T-helper 2 cell treated with Interferon-gamma antibody and Interleukin-4, amounts not matched to agents 5 μg/mL and 100 μg/mL, for 36 hours (primary cell): ENCODE measurements at places on chromosomes 2 and 18.

- no peak for DNase-seq
These were observed 61.8 kb downstream of the CAB39 start for GRCh38 chr2:230774348-230774951.

- no peak for DNase-seq
These were observed 296.1 kb upstream of the GULP1 start for GRCh38 chr2:187995556-187995955.

DNA sequence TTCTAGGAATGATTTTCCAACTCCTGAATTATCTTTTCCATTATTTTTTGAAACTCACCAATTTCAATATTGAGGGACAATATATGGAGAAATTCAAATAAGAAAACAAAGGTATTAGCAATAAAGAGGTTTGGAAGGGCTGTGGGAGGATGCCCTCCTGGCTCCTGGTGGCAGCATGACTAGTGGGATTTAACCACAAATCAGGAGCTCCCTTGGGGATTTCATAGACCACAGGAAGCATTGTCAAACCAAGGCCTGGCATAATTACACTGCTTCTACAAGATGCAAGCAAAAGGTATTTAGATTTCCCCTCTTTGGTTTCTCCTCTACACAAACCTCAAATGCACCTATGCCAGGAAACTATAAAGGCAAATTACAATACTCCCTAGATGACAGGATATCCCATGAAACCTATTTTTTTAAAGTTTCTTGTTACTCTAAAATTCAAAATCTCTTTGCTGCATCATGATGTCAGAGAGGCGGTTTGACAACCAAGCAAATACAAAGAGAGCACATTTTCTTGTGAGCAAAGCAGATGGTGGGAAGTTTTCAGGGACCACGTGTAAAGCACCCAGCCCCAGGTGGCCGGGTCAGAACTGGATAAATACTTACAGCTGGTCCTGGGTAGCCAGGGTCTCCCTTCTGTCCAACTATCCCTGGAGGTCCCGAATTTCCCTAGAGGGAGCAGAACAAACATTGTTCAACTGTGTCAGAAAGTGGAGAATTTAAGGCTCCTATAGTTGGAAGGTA, 67.9 kb downstream of the COL6A3 start:
- no peak for DNase-seq

DNA sequence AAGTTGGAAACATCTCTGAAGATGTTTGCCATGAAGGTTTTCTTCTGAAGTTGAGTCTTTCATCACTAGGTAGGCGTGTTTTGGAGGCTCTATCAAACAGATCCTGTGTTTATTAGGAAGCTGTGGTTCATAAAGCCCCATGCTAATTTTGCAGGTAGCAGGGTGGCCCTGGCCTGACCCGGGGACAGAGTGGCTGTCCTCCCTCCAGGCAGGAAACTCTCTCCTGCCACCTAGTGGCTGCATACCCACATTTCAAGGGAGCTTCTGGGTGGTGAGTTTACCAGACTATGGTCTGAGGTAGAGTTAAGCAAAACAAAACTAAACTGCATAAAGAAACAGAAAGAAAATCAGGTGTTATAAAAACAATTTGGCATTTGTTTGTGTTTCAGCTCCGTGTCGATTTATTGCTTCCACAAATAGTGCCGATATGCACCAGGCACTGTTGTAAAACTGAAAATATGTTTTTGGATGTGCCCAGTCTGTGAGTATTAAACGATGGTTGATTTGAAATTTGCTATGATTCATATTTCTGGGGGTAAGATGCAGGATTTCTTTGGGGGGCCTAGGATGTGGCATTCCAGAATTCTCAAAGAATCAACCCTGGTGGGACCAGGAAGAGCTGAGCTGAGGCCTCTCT, 26.0 kb upstream of the IL37 start:
- DNase-seq: peak; percentile 64

DNA sequence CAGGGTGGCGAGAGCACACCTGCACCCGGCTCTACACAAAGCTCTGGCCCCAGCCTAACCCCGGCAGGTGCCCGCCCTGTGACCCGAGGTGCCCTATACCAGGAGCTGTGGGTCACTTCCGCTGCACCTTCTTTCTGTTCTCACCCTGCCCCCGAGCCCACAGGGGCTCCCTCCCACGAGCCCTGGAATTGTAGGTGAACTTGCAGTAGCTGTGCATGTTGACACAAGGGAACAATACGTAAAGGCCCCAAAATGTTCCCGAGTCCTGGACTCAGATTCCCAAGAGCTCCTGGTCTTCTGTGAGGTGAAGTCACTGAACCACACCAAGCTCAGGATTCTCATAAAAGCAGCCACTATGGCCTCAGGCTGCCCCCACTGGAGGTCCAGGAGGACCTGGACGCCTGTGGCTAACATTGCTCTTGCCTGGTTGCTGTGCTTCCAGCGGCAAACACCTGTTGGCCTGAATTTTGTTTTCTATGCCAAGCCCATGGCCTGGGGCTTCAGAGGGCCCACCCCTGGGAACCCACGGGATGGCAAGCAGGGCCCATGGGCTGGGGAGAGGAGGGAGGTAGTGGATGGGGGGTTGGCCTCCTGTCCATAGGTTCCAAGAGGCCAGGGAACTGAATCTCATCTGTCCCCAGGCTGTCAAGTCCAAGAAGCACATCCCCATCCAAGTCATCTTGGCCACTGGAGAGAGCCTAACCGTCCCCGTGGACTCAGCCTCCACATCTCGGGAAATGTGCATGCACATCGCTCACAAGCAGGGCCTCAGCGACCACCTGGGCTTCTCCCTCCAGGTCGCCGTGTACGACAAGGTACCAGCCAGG, 23.2 kb upstream of the GPR17 start:
- no peak for DNase-seq

DNA sequence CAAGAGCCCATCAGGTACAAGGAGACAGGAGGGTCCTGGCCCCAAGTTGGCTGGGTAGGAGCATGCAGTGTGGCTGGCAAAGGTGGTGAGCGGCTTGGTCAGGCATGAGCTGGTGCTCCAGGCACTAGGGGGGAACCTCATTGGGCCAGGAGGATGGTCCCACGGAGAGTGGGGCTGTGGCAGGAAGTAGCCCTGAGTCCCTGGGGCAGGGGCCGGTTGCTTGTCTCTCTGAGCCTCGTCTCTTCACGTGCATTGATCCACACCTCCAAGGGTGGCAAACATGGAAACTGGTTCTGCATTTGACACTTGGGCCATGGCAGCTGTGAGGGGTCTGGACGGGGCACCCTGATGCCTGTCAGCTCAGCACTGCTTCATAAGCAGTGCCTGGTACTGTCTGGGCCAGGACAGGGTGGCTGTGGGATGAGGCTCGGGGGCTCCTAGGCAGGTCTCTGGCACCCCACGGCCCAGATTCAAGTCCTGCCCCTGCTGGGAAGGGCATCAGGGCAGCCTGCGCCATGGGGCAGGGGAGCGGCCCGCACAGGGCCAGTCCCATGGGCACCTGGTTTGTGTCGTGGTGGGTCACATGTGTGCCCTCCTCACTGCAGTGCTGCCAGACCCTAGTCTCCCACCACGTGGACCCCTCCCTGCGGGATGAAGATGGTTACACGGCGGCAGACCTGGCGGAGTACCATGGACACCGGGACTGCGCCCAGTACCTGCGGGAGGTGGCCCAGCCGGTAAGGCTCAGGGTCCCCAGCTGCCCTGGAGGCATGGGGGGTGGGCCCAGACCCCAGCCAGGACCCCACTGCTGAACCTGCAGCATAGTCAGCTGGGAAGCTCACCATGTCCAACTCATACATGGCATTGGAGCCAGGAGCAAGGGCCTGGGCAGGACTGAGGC, 16.4 kb downstream of the ESPNL start:
- no peak for DNase-seq

GRCh38 chr2:118130385-118130784, 42.1 kb downstream of the INSIG2 start:
- DNase-seq: no peak

- DNase-seq: no peak
These were observed 638 bp downstream of the RPS7 start for GRCh38 chr2:3575534-3576262.

GRCh38 chr2:54360055-54360792, 95.9 kb upstream of the SPTBN1 start:
- DNase-seq: no peak

DNA sequence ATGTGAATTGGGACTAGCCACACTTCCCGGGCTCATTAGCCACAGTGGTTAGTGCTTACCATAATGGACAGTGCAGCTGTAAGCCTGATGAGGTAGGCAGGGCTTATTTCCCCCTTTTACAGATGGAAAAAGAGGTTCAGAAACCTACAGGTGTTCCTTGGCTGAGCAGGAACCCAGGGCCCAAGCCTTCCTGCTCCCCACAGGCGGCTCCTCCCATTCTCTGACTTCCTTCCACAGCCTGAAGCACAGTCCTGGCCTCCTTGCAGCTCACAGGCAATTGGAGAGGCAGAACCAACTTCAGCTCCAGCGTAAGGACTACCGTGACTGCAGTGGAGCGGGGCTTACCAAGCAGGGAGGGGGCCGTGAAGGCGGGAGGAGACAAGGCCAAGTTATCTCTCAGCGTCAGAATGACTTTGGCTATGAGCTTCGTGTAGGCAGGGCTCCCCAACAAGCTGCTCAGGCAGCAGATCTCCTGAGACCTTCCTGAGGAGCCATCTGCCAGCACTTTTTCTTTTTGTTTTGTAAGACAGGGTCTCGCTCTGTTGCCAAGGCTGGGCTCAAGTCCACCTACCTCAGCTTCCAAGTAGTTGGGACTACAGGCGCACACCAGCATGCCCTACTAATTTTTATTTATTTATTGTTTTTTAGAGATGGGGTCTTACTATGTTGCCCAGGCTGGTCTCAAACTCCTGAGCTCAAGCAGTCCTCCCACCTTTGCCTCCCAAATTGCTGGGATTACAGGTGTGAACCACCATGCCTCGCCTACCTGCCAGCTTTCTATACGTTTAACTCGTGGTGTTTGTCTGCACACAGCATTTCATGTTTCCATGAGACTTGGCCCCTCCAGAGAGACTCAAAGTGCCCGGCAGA, 34.2 kb upstream of the NT5DC4 start:
- DNase-seq: no peak

DNA sequence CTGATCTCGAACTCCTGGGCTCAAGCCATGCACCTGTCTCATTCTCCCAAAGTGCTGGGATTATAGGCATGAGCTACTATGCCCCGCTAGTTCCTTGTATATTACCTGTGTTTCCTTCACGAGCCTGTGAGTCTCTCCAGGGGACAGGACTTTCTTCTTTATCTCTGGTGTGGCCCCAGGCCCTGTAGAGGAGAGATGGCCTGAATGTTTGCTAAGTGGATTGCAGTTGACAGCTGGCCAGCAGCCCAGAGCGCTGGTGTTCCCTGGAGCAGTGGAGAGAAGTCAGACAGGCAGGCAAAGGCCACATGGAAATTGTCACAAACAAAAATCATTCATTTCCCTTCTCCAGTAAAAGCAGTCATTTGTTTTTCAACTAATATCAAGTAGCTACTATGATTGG, 17.9 kb downstream of the LPIN1 start:
- DNase-seq: no peak

- no peak for DNase-seq
These were observed 158.3 kb downstream of the PRPF40A start for GRCh38 chr2:152559008-152559407.

GRCh38 chr2:218806346-218806978, 24.5 kb downstream of the CYP27A1 start:
- no peak for DNase-seq

DNA sequence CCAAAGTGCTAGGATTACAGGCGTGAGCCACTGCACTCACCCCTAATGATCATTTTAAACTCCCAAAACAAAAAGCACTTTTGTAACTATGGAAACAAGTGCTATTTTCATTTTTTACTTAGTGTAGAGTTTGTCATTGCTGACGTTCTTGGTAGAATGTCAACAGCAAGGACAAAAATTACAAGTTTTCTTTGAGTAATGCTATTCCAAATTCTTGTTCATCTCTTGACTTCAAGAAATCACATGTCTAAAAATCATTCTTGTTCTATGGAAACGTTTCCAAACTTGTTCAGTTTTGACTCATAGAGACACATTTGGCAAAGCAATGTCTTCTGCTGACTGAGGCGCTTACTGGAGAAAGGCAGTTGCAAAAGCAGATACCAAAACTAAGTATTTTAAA, 82.6 kb downstream of the MBP start:
- no peak for DNase-seq

DNA sequence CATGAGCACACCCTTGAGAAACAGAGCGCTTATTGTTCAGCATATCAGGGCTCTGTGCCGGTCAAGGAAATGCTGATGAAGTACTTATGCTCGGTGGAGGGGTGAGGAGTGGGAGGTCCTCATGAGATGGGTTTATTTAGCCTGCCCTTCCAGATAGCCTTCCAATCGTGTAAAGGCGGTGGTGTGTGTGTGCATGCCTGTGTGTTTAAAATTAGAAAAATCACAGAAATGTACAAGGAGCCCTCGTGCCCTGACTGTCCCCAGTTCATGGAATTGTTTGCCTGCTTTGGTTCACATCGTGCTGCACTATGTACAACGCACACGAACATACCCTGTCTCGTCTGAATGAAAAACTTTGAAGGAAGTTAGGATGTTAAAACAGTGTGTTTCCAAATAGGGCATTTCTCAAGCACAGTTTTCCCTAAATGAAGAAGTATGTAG, 158.6 kb downstream of the AQP4 start:
- DNase-seq: no peak

DNA sequence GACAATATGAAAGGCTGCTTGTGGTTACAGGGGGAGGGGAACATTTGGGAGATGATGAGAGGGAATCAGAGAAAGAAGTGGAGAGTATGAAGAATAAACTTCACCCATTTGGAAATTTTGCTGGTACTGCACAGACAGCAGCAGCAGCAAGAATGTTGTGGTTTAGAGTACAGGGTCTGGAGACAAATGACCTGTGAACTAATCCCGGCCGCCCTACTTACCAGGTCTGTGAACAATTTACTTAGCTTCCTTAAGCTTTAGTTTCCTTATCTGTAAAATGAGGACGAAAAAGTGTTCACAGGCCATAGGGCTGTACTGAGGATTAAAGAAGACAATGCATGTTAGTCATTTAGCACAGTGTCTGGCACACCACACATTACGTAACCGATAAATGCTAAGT, 685.4 kb upstream of the CELF4 start:
- DNase-seq: no peak

GRCh38 chr2:60376252-60376651, 177.2 kb downstream of the BCL11A start:
- DNase-seq: no peak

GRCh38 chr2:43313642-43314017, 87.2 kb upstream of the ZFP36L2 start:
- no peak for DNase-seq

GRCh38 chr2:41698678-41699422, 349.0 kb upstream of the PKDCC start:
- no peak for DNase-seq

DNA sequence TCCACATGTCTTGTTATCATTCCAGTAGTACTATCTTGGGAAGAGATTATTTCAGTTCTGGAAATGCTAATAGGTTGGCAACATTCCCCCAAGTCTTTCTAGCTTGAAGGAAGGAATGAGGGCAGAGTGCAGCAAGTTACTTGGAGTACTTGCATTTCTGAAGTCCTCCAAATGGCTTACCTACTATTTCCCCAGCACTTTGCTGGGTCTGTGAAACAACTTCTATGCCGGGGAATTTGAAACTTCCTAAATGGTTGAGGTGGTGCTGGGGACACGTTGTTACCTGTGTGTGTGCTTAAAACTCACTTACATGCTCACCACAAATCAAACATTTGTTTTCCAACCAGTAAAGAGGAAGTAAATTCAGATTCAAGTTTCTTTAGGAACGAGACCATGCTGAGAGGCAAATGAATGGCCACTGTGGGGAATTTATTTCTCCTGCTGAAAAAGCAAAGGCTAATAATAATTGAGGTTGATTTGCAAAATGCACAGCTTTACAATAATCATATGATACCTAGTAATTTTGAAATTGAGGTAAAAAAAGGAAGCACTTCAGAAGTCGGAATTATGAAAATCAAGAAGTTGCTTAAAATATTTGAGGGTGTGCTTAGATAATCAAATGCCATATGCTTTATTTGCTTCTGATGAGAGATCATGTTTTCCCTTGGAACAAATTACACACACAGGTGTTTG, 1167.7 kb upstream of the ZEB2 start:
- DNase-seq: no peak
